M059J (cell line): ENCODE measurements at places on chromosomes 13 and 19.

DNA sequence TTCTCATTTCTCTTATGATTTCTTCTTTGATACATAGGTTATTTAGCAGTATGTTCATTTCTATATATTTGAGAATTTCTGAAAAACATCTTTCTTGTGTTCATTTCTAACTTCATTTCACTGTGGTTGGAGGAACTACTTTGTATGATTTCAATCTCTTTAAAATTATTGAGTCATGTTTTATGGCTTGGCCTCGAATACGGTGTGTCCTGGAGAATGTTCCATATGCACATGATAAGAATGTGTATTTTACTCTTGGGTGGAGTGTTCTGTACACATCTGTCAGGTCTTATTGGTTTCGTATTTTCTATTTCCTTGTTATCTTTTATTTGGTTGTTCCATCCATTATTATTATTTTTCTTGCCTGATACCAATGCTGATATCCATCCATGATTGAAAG, 22.9 kb downstream of the DNM2 start:
- no peak for DNase-seq

DNA sequence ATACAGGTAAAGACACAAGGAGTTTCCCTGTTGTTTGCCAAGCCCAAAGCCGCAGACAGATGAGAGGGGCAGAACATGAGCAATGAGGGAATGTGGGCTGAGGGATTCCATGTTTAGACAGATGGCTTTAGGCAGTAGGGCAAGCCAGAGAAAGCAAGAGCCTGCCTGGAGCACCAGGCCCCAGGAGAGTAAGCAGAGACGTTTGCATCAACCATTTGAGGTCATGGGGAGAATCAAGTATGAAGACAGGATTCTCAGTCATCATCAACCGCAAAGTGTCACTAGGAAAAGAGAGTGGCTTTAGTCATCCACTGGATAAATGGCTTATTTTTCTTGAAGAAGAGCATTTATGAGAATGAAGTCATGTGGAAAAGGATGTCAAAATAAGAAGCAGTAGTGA, 184.7 kb downstream of the COG6 start:
- peak; percentile 80 for DNase-seq

DNA sequence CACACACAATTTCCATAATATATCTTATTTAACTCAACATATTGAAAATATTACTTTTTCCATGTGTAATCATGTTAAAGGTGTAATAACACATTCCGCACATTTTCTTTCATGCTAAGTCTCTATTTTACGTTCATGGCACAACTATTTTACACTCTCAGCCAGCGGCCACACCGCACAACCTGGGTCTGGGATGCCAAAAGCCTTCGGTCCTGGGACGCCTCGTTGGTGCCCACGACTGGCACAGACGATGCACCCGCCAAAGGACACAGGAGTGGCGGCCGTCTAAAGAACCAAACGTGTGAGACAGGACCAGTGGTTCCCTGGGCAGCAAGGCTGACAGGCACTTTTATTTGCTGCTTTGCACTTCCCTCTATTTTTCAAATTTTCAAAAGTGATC, 10.0 kb upstream of the PROZ start:
- no peak for DNase-seq

GRCh38 chr19:10222201-10222890, 8.8 kb downstream of the S1PR2 start:
- no peak for DNase-seq

- no peak for DNase-seq
Observed at GRCh38 chr13:57784633-57785032, 153.1 kb downstream of the PCDH17 start.

GRCh38 chr19:38400361-38400760, 2.5 kb upstream of the FAM98C start:
- peak; percentile 23 for DNase-seq

GRCh38 chr19:23999821-24000610, 85.3 kb downstream of the ZNF726 start:
- peak; percentile 45 for DNase-seq

DNA sequence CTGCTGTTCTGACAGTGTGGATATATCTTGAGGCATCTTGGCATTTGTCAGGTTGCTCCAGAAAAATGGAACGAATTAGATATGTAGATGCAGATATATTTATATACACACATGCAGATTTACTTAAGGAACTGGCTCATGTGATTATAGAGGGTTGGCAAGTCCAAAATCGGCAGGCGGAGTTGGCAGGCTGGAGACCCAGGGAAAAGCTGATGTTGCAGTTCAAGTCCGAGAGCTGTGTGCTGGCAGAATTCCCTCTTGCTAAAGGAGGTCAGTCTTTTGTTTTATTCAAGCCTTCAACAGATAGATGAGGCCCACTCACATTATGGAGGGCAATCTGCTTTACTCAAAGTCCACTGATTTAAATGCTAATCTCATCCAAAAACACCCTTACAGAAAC, 24.4 kb upstream of the CSNK1A1L start:
- DNase-seq = no peak

DNA sequence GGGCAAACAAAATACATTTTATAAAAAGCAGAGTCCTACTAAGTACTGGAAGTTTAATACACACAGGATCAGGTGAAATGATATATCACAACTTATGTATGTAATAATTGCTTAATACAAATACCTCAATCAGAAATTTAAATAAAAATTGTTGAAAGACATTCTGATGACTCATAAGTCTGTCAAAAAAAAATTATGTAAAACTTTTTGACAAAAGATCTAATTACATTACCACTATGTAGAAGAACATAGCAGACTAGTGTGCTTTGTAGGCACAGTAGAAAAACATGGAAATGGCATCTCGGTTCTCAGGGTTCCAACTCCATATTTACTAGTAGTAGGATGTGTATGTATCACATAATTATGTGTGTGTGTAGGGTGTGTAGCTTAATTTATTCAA, 156.2 kb downstream of the DNAJC3 start:
- no peak for DNase-seq
